Hematopoietic multipotent progenitor cell treated with erythropoietin and hydrocortisone succinate and interleukin-3 and kit ligand, for 6 days (in vitro differentiated cells): ENCODE measurements at places on chromosomes 5 and 9.
A peak's percentile ranks its signal among the peaks of the same experiment; 100 is the strongest.

DNA sequence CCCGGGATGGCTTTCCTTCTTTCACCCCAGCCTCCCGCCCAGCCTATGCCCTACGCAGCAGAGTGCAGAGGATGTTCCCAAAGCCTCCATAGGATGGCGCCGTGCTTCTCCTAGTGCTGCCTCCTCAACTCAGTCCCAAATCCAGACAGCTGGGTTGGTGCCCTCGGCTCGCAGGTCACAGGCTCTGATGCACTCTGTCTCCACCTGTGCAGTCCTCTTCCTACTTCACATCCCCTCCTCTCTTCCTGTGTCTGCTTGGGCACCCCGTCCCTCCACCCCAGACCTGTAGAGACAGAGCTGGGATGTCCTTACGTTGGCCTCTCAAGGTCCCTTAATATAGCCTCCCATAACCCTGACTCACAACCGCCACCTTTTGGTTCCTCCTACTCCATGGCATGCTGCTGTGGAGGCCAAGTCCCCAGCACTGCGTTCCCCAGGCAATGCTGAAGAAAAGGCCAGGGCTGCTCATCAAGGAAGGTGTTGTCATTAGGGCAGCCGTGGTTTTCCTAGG lies 314.4 kb downstream of the GADD45G start:
- DNase-seq = peak; percentile 68

GRCh38 chr5:10441992-10442435 lies 335 bp downstream of the ROPN1L start:
- DNase-seq = no peak

GRCh38 chr9:38681747-38682227 lies 38.1 kb downstream of the FAM240B start:
- no peak for DNase-seq

GRCh38 chr5:157464519-157465171 lies 4.6 kb downstream of the NIPAL4 start:
- DNase-seq = peak; percentile 74

DNA sequence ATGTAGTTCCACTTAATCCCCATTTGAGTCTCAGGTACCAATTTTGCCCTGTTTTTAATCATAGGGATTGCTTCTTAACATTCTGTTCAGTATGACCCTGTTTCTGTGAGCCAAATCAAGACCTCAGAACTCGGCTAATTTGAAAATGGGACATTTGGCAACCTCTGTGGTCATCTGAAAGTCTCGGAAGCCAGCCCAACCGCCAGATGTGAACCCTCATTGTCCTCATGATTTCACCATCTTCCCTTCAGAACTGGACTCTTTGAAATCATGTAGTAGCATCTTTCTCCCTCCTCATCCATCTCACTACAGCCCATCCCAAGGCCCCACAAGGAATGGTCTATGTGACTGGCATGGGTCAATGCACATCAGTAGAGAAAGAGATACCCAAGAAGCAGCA lies 88.9 kb downstream of the S1PR3 start:
- no peak for DNase-seq

DNA sequence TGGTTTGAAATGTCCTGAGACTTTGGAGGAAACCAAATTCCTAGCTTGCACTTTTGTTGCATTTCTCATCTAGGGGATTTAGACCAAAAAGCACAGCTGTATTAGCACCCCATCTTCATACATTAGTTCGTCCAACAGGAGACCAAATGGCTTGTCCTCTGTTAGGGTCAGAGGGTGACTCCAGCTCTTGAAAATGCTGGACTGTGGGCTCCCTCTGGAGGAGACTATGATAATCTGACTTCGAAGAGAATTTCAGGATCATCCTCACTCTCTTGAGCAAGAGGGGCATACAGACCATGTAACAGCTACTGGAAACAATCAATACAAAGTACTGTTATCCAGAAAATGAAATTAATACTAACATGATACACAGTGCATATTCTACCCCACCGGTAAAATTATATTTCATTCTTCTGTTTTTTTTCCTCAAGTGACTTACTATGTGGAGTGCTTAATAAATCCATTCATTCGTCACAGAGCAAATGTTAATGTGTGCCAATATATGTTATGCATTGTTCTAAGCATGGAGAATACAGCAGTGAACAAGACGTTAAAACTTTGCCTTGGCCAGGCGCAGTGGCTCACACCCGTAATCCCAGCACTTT lies 63.7 kb upstream of the PPP2CA start:
- peak; percentile 82 for DNase-seq

DNA sequence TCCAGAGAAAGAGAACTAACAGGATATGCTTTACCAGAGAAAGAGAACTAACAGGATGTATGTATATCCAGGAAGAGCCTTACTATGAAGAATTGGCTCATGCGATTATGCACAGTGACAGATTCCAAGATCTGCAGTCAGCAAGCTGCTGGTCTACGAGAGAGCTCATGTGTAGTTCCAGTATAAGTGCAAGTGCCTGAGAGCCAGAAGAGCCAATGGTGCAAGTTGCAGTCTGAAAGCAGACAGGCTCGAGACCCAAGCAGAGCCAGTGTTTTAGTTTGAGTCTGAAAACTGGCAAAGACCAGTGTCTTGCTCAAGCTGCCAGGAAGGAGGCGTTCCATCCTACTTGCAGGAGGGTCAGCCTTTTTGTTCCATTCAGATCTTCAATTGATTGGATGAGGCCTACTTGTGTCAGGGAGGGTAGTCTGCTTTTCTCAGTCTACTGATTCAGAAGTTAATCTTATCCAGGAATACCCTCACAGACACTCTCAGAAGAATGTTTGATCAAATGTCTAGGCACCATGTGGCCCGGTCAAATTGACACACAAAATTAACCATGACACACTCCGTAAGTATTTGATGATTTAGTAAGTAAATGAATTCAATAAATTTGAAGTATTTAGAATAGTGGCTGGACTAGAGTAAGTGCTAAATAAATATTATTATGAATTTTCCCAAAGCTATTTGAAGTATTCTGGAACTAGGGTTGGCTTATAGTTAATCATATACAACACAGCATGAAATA lies 372.1 kb upstream of the SGCD start:
- no peak for DNase-seq

DNA sequence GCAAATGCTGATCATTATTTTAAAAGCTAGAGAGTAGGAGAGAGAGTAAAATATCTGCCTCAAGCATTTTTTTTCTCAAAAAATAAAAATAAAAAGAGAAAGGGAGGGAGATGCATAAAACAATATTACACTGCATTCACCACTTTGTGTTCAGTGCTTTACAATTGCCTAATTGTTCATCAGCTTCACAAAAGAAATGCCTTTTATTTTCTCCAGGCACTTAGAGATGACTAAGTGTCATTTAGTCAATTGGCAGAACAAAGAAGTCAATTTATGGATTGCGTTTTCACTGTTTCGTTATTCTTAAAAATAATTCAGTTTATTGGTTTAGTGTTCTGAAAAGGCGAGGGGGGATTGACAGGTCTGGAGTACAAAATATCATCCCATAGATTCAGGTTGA lies 232.5 kb upstream of the CCNH start:
- DNase-seq = no peak

DNA sequence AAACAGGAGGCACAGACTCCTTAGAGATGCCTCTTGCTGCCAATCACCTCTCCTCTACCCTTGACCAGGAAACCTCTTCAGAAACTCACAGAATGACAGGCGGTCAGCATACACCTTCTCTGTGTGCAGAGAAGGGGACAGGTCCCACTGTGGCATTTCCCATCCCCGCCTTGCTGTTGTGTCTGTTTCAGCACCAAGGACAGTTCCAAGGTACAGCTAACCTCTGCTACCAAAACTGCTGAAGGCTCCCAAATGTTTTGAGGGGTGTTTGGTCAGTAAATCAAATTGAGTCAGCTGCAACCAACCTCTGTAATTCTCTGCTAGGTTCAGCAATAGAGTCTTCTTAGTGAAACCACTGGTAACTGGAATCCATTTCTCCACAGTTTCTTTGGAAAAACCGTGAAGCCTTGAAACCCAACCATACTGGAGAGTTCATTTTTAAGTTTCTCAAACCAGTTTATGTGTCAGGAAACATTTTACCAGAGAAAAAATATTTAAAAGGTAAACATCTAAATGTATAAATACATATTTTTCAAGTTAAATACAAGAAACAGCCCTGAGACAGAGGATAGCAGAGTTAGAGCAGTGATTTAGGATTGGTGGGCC lies 122.0 kb downstream of the DRD1 start:
- DNase-seq = peak; percentile 83

DNA sequence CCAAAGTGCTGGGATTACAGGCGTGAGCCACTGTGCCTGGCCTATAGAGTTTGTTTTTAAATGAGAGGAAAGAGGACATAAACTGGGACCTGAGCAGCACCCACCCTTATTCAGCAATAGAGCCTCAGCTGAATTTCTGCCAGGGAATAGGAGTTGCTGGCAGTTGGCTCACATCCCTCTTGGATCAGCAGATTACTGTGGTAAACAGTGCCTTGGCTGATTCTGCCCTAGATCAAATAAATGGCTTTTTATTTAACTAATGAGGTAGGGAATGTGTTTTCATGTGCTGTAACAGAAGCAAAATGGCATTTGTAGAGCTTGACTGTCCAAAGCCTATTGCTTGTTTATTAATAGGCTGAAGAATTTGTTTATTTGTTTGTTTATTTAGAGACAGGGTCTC lies 2.1 kb downstream of the ARHGEF37 start:
- DNase-seq = peak; percentile 58

DNA sequence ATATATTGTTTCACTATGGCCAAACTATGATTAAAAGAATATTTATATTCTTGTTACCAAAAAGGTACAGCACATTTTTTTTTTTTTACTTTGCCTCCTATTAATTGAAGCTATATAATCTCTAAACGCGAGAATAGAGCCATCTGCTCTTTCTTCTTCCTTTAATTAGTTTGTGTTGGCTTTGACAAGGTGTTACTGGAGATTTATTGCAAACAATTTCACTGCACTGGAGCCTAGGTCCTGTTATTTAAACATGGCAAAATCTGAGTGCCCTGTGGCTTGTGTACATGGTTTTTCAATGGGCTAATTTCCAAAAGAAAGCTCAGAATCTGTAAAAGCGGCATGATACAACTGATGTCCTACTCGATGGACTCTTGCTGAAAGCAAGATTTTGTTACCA lies 40.8 kb upstream of the GABRG2 start:
- DNase-seq = no peak

- no peak for DNase-seq
These were observed 251.1 kb downstream of the BNC2 start for GRCh38 chr9:16619402-16619801.

DNA sequence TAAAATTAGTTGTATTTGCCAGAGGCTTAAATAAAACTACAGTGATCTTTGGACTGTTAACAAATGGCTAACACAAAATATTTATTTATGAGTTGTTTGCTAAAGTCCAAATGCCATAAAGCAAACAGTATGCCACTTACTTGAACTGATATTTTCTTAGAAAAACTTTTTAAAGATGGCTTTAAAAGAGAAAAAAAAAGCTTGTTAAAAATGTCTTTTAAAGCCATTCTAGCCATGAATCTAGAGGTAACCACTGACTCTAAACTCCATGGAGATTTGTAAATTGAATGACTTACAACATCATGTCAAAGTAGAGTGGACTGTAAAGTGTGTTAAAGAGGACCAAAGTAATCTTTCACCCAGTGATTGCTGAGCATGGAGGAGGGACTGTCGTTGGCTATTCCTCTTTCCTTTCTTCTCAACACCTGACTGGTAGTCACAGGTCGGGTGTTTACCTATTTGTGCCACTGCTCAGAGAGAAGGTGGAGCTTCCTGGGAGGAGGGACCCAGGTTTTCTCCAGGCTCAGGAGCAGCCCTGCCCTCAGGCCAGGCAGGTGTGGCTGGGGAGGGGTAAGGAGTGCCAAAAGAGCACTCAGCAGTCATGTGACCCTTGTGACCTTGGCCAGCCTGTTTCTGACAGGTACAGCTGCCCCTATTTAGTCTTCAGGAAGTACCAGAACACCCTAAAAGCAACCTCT lies 69.1 kb upstream of the TJP2 start:
- DNase-seq = no peak

- DNase-seq = no peak
These were observed 136.2 kb upstream of the TARS1 start for GRCh38 chr5:33304601-33305000.

DNA sequence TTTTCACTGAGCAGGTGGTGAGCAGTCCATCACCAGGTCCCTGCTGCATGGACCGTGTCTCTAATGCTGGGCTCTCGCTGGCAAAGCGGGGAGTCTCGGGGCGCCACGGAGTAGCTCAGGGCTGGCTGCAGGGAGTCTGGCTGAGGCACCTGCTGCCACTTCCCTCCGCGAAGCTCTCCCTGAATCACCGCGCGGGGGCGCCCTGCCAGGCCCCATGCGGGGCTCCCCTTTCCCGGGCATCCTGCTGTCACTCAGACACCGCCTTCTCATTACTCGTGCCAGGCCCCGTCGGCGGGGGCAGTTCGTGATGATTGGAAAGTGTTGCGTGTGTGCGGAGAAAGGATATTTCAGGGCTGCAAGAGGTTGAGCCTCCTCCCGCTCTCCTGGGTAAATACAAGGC lies 335.8 kb downstream of the IRX2 start:
- no peak for DNase-seq

DNA sequence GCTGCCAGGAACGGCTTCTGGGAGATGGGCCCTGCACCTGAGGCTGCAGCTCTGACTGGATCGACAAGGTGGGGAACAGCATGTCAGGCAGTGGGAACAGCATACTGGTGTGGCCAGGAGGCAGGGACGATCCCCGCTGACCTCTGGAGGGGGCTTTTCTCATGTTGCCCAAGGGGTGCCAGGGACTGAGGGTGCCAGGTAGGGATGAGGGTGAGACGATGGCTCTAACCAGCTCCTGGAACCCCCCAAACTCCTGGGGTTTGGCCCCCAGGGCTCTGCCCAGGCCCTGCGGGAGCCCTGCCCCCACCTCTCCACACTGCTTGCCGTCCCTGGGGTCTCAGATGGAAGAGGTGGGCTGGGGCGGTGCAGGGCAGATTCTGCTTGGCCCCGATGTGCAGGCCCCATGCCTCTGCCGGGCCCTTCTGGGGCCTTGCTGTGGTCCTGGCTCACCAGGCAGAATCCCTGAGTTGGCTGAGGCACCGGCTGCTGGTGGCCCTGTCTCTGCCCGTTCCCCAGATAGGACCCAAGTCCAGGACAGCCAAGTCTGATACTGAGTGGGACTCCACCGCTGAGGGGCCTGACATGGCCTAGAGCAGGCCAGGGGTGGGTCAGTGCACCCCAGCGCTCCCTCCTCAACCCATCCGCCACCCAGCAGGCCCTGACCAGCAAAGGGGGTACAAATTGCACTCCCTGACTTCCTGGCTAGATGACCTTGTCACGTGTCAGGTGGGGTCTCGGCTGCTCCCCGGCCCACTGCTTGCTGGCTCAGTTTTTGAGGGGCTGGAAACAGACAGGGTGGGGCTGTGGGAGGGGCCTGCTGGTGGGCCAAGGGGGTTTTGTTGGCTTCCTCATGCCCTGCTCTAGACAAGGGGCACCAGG lies 28.4 kb upstream of the RNF130 start:
- no peak for DNase-seq

DNA sequence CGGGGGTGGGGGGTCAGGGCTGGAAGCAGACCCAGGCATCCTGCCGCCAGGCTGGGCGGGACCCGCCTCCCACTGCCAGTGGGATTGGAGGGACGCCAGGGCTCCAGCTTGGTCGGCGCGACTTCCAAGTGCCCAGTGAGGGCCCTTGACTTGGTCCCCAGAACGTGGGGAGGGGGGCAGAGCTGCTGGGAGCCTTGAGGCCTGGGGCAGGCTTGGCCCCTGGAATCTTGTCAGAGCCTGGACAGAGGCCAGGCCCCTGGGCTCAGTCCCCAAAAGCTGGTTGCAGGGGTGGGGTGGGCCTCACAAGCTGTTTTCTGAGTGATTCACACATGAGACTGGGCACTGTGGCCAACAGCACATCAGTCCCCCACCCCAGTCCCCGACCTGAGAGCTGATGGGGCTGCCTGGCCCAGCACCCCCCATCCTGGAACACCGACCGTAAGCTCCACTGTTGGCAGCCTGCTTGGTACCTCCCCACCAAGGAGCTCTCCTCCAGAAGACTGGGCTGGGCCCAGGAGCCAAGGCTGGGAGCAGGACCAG lies 526 bp downstream of the CLIC3 start:
- peak; percentile 51 for DNase-seq
